NCI-H82 (cell line): ENCODE measurements at places on chromosomes 16 and 17.

- DNase-seq = no peak
Measured at GRCh38 chr16:3145660-3146059, 10.8 kb downstream of the ZNF213 start.

DNA sequence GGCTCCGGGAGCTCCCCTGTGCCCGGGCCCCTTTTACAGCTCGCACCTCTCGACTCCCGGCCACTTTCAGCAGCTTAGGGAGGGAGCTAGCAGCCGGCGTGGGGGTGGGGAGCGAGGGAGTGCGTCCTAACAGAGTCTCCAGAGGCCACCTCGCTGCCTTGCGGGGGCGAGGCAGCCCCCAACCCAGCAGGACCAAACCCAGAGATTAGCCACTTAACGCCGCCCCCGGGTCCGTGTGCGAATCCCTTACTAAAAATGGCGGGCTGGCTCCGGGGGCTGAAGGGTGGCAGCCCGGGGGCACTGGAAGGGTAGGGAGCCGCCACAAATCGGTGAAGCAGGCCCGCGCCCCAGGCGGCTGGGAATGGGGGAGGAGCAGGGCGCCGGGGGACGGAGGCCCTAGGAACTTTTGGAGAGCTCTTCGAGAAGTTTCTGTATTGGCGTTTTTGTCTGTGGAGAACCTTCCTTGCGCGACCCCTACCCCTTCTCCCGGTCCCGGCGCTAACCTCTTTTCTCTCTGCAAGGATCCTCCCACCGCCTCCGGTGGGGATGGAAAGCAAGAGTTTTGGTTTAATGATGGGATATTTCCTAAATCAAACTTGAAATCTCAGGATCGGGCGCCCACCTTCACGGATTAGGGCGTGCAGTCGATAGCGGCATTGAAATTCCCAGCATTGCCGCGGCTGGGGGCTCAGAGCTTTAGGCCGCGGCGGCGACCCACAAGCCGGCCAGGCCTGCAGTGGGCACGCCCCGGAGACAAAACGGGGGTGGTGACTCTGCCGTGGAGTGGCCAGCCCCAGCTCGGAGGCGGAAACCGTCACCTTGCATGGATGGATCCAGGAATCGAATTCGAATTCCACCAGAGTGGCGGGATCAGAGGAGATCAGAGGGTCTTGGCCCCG is 793 bp upstream of the IRX3 start:
- DNase-seq = no peak

DNA sequence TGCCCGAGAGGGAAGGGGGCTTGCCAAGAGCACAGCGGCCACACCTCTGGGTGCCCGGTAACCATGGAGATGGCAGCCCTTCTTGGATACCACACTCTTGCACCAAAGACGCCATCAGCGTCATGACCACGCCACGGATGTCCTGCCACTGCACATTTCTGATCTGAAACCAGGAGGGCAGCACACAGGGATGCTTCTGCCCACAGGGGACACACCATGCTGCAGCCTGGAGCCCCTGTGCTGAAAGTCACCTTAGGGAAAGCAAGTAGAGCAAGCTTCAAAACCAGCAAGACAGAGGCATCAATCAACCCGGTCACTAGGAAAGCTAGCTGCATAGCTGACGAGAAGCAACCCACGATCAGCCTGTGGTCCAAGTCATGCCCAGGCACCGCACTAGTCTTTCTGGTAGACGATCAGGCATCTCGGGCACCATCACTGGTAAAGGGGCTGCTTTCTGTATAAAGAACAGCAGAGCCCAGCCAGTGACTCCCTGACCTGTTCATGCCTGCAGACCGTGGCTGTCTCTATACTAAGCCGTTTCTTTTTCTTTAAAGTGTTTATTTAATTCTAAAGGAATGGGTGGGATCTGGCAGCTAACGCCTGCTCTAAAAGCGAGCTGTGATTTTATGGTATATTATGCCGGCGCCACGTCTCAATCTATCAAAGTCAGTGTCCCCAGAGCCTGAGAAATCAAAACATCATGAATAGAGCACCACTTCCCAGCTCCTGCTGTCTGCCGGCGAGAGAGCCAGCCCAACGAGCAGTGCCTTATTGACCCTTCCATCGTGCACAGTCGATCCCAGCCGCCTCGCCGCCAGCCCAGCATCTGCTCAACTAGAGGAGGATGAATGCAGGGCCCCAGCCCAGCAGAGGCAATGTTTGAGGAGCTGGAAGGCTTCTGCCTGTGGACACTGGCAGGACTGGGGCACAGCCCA is 244.7 kb downstream of the RBFOX3 start:
- DNase-seq = peak; percentile 54

DNA sequence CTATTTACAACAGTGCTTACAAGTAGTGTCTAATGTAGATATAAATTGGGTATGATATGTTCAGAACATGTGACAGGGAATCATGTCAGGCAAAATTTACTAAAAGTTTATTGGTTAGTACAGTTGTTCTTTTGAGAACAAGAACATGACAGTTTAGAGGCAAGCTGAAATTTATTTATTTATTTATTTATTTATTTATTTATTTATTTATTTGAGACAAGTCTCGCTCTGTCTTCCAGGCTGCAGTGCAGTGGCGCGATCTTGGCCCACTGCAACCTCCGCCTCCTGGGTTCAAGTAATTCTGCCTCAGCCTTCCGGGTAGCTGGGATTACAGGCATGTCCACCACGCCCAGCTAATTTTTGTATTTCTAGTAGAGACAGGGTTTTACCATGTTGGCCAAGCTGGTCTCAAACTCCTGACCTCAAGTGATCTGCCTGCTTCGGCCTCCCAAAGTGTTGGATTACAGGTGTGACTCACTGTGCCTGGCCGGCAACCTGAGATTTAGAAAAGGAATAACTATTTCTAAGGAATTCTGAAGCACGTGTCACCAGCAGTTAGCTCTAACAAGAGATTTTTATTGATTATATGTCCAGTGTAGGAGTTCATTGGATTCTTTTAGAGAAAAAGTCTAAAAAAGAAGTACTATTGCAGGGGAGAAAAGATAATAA is 24.9 kb downstream of the MRTFB start:
- DNase-seq = no peak

GRCh38 chr16:27826893-27827289 is 236.6 kb downstream of the GSG1L start:
- DNase-seq = no peak

GRCh38 chr17:7818746-7819645 is 15.0 kb upstream of the KDM6B start:
- DNase-seq = no peak

DNA sequence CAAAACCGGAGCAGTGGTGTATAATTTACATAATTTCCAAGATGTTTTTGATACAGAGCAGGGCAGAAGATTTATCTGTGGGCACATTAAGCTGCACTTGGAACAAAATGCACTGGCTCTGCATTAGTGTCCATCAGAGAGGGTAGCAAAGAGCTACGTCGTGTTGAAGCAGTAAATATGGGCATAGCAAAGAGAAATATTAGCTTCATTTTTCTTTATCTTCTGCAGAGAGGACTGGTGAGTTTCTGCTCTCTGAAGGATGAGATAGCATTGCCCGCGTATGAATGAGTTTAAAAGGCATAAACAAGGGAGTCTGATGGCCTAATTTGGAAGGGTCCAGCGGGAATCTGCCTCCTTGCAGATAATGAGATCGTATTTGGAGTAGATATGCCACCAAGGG is 227.8 kb upstream of the CDH11 start:
- no peak for DNase-seq

- no peak for DNase-seq
Measured at GRCh38 chr16:87496447-87496801, 3.6 kb upstream of the ZCCHC14 start.

DNA sequence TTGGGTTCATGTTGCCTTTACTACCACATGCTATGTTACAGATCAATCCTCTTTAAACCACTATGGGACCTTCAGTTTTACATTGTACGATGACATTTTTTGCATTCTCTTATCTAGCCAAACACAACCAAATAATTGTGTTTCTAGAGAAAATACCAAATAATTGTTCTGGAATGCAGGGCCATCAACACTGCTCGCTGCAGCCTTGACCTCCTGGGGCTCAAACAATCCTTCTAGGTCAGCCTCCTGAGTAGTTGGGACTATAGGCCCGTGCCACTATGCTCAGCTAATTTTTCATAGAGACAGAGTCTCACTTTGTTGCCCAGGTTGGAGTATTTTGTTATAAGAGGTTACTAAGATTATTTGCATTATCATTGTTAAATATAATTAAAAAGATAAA is 237.5 kb upstream of the PMFBP1 start:
- no peak for DNase-seq

GRCh38 chr16:79601931-79602627 is 1.5 kb upstream of the MAF start:
- peak; percentile 64 for DNase-seq

DNA sequence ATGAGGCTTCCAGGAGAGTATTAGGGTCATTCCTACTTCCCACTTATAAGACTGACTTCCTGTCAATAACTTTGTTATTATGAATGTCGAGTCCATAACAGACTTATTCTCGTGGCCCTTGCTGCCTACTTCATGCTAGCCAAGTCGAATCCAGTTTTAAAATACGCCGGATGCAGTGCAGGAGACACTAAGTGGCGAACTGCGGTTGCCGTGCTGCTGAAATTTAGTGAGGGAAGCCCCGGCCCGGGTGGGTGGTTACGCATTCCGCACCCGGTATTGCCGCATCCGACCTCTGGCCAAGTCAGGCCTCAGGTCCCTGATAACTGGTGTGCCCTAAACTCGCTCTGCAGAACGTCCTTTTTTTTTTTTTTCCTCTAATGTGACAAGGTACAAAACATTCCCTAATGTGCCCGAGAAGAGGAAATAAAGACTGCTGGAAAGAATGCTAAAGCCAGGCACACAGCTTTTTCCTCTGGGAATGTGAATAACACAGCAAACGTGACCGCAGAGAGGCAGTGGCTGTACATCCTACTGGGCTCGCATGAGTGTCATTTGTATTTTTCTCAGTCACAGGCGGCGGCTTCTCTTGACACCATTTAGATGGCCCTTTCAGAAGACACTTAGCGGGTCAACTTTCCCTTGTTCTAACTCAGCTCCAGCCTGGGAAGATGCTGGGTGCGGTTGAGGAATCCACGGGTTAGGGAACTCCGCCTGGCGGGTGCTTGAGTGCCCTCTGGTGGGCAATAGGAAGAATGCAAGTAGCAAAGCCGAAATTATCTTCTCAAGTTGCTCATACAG is 7.1 kb upstream of the AKTIP start:
- DNase-seq = peak; percentile 61

DNA sequence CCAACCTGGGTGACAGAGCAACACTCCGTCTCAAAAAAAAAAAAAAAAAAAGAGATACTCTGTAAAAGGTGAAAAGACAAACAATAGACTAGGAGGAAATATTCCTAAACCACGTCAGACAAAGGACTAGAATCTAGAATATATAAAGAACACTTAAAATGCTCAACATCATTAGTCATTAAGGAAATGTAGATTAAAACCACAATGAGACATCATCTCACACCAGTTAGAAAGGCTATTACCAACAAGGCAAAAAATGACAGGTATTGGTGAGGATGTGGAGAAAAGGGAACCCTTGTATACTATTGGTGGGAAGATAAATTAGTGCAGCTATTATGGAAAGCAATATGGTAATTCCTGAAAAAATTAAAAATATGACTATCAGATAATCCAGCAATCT is 903.1 kb upstream of the SOX9 start:
- DNase-seq = no peak

DNA sequence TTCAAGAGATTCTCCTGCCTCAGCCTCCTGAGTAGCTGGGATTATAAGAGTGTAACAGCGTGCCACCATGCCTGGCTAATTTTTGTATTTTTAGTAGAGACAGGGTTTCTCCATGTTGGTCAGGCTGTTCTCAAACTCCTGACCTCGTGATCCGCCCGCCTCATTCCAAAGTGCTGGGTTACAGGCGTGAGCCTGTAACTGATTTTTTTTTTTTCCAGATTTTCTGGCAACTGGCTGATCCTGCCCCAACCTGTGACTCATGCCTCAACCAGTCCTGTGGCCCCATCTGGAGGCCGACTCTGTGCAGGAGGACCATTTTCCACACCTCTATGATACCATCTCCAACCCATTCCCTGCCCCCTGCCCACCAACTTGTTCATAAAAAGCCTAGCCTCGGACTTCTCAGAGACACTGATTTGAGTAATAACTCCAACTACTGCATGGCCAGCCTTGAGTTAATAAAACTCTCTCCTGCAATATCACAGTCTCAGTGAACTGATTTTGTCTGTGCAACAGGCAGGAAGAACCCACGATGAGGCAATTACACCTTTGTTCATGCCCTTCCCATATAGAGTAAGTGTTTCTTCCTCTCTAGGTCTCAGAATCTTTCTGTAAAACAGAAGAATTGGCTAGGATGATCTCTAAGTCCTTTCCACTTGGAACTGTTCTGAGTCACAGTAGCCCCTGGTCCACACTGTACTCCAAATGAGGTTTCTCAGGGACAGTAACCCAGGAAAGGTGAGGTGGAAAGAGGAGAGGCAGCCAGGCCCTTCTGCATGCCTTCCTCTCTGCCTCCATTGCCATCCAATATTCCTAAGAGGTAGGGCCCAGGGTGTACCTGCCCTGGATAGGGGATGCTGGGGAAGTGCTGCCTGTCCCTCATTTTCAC is 8.8 kb upstream of the CNOT1 start:
- no peak for DNase-seq

DNA sequence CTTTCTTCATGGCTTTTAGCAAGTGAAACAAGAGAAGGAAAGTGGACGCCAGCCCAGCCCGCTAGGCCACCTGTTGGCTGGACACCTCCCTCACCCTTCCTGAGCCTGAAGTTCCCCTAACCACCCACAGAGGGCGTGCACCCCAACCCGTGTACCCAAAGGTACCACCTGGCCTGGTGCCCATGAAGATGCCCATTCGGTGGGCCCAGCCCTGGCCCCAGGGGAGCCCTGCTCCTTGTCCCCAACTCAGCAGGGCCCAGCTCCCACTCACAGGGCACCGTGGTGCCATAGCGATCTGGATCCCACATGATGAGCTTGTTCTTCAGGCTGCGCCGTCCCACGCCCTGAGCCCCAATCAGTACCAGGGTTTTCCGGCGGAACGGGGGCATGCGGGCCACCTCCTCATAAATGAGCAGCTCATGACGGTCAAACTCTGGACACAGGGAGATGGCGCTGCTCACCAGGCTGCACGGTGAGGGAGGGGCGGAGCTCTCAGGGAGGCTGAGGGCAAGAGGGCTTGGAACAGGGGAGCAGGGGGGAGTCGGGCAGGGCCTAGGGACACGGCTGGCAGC is 26.8 kb downstream of the MPP2 start:
- DNase-seq = peak; percentile 61

DNA sequence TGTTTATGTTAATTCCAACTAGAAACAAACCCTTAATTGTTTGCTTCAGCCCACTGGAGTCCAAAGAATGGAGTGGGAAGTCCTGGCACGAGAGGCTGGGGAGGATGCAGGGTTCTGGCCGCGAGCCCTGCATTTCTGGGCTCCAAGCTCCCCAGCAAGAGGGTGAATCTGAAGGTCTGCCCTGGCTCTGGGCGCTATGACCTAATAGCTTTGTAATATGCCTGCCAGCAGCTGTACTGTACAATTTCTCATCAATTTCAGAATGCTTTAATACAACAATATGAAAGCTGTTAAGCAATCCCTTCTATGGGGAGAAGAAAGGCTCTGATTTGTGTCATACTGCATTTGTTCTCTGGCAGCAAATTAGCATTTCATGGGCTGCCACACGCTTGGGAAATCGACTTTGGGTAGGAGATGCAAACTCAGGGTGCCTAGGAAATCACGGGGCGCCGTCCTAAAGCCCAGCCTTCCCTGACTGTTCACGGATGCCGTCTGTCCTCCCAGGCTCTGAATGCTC is 43.8 kb downstream of the NDEL1 start:
- no peak for DNase-seq
